H7 (cell line): ENCODE measurements at places on chromosomes 1 and 21. TPM values are rescaled to one million over a fixed set of nuclear protein-coding genes. Genes with fewer than 3 reads are reported as not detected.

The INAVA gene
- 44.5 and 53.8 TPM in 2 replicates for total RNA-seq

The PADI2 gene
- 2.0 and 2.1 TPM in 2 replicates for total RNA-seq

The DCST1 gene
- not detected in 2 replicates for total RNA-seq

The MSH4 gene
- total RNA-seq = 0.11 and 0.24 TPM in 2 replicates

The ACTA1 gene
- 0.67 and 1.8 TPM in 2 replicates for total RNA-seq

The SRSF4 gene
- total RNA-seq = 62.5 and 76.6 TPM in 2 replicates

The FRRS1 gene
- 9.1 and 10.3 TPM in 2 replicates for total RNA-seq

The ACTN2 gene
- 0.74 and 0.83 TPM in 2 replicates for total RNA-seq

The RGS5 gene
- total RNA-seq = 4.2 and 7.9 TPM in 2 replicates

GRCh38 chr1:21932127-21932526 is 5.0 kb downstream of the HSPG2 start:
- DNase-seq = no peak

DNA sequence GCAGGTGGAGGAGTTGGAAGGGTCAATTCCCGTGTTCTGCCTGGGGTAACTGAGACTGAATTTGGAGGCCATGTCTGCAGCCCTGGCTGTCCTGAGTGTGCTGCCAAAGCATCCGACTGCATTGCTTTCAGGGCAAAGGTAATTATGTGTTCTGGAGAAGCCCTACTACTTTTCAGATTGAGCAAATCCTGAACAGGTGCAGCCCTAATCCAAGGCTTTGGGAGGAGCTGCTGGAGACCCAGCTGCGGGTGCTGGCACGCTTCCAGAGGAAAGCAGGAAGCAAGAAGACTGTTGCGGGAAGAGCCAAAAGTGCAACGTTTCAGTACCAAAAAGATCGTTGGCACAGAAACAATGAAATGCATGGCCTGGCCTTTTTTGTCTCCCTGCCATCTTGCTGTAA is 73.7 kb upstream of the NRIP1 start:
- DNase-seq = no peak

DNA sequence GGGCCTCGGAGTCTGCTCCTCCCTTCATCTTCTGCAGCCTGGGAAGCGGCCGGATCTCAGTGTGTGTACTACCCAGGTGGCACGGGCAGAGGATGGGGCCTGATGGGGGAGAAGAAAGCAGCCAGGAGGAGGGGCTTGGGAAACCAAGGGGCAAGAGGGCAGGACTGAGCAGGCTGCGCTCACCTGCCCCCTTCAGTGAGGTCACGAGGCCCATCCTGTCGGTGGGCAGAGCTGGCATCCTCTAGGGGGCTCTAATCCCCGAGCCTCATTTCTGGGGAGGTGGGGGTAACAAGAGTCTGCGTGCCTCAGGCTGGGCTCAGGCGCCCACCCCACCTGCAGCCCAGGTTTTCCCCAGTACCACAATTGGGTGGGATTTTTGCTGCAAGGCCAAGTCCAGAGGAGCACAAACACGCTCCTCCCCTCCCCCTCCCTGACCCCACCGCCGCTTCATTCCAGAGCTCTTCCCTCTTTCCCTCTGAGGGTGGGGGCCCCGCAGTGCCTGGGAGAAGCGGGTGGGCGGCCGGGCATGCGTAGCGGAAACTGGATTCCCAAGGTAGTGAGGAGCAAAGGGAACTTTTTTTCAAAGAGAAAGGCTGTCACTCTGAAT is 1.8 kb upstream of the WNT3A start:
- peak; percentile 89 for DNase-seq

DNA sequence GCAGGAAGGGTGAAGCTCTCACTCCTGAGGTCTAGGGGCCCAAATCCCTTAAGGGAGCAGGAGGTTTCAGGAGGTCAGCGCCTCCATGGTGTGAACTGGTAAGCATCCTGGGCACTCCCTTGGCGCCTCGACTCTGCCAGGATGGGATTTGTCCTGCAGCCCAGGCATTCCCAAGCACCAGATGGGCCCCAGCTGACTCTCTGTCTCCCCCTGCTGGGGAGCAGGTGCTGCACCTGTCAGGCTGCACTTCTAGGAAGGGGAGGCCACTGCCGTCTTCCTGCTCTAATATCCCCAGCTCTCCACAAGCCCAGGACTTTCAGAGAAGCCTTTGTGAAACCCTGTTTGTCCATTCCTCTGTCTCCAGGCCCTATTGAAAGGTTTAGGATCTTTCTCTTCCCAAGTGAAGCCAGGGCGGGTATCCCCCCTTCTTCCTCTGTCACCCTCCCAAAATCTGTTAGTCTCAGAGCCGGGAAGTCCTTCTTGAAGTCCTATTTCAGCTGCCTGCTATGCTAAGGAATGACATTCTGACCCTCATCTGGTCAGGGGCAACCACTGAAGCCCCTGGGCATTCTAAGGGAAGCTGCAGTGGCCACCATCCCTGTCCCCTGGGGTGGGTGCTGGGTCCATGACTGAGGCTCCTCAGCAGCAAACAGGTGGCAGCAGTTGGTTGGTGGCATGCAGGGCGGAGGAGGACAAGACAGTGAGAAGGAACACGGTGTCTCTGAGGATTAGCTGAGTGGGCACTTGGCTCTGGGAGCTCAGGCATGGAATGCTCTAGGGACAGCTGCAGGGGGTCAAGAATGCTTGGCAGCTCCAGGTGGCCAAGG is 3.2 kb downstream of the MYBPH start:
- DNase-seq = peak; percentile 95

DNA sequence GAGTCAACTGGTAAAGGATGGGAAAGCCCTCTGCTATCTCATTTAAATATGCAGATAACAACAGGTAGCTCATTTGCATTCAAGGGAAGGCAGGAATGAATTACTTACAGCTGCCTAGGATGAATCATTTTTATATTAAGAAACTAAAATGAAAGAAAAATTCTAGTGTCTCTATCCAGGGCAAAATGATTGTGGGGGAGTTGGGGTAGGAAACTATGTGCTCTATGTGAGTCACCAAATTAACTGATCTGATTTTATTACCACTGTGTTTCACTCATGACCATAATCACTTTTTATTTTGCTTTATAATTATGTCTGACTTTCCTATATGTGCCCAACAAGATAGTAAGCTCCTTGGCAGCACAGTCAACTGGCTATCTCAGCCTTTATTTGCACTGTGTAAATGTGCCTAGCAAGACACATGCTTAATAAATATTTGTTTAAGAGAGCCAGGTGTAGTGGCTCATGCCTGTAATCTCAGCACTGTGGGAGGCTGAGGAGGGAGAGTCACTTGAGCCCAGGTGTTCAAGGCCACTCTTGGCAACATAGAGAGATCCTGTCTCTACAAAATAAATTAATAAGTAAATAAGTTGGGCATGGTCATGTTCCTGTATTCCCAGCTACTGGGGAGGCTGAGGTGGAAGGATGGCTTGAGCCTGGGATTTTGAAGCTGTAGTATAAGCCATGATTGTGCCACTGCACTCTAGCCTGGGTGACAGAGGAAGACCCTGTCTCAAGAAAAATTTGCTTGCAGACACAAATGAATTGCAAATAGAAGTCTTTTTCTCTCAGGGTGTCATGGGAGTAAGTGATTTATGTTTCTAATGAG is 84.1 kb downstream of the SPAG17 start:
- no peak for DNase-seq

DNA sequence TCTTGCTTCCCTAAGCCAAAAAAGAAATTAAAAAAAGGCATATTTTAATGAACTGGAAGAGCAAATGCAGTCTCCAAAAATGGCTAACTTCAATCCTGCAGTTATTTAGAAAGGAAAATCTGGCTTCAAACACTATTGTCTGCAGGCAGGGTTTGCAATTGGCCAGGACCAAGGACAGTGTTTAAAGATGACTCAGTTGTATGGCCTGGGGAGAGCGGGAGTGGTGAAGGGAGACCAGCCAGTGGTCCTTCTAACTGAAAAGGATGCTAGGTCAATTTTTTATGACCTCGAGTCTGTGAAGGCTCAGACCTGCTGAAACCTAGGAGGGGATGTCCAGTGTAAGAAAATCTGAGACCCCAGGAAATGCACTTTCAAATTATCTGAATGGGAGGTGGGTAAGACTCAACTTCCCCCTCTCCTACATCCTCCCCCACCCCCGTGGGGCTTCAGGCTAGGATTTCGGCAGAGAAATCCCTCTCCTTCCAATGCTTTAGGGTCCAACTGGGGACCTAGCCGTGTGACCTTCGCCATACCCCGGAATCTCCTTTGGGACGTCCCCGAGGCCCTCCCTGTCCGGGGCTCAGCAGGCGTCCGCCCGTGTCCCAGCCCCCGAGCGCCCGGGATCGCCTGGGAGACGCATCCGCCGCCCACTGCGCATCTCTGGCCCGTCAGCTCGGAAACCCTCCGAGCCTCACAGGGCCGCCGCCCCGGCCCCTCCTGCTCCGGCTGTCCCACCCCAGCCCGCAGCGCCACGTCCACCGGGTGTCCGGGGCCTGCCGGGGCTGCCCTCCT is 602 bp upstream of the RIMKLA start:
- DNase-seq = peak; percentile 77

DNA sequence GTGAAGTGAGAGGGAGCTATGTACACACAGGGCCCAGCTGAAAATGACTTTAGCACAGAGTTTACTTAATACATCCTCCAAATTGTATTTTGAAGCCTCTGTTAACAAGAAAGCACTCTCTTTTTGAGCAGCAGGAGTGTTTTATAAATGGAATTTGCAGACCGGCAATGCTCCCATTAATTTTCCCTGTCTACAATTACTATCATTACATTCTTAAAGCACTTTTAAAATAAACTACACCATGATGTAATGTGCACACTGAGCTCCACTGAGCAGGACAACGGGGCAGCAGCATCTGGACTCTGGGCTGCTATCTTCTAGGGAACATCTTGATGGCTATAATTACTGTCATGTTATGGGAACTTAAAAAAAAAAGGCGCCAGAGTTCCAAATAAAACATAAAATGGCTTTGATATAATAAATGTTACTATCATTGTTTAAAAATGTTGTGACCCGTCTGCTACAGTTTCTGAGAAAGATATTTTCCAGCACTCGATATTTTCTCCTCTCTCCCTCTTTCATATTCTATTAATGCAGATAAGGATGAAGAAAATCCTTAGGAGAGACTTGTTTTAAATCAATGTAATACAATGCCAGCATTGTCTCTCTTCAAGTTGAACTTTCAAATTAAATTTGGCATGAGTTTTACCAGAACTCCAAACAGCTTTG is 150.9 kb downstream of the HLX start:
- DNase-seq = no peak

DNA sequence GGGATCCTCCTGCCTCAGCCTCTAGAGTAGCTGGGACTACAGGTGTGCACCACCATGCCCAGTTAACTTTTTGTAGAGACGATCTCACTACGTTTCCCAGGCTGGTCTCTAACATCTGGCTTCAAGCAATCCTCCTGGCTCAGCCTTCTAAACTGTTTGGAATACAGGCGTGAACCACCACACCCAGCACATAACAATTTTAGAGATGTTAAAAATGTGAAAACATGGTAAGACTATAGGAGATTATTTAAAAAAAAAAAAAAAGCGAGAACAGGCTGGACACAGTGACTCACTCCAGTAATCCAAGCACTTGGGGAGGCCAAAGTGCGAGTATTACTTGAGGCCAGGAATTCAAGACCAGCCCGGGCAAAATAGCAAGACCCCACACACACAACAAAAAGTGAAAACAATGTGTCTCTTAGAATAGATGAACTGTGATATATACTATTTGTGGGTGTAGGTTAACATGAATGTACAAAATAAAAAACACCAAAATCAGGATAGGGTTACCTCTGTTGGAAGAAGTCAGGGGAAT is 19.6 kb downstream of the CCDC18 start:
- no peak for DNase-seq

- DNase-seq = no peak
Observed at GRCh38 chr1:201585901-201586300, 47.0 kb downstream of the NAV1 start.

DNA sequence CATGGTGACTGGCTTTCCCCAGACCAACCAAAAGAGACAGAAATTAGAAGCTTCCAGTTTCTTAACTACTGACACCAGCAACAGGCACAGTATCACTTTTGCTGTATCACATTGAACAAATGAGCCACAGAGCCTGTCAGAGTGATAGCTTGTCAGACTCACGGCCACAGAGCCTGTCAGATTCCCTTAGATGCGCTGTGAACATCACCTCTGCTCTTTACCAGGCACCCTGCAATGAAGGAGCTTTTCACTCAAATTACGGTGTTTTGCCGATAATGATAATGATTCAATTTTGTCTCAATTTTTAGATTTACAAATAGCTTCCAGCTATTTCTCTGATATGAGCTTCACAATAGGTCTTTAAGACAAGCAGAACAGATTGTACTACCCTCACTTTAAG is 107.9 kb upstream of the GNG12 start:
- no peak for DNase-seq

DNA sequence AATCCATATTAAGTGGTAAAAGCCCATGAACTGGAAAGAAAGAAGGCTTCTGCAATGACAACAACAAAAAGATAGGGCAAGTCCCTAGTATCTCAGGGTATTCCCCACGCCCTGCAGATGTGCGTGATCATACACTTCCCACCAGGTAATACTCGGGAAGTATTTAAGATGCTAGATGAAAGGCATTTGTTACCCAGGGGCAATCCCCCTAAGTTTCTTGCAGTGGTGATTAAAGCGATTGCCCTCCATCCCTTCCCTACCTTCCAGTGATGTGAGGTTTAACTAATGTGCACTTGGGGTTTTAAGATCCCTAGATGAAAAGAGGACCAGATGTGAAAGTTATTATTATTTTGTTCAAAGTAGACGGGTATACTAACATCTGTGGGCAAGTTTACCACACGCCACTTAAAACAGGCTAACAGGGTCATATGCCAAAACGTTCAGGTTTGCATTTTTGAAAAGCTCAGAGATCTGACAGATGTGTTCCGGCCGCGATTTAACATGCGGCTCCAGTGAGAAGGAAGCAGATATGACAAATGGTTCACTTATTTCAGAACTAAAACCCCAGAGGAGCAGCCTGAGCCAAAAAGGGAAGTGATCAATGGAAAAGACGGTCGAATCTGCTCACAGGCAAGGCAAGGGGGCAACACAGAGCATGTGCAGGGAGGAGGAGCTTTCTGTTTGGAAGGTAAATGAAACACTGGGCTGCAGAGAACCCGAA is 17.4 kb downstream of the TIAM1 start:
- no peak for DNase-seq

DNA sequence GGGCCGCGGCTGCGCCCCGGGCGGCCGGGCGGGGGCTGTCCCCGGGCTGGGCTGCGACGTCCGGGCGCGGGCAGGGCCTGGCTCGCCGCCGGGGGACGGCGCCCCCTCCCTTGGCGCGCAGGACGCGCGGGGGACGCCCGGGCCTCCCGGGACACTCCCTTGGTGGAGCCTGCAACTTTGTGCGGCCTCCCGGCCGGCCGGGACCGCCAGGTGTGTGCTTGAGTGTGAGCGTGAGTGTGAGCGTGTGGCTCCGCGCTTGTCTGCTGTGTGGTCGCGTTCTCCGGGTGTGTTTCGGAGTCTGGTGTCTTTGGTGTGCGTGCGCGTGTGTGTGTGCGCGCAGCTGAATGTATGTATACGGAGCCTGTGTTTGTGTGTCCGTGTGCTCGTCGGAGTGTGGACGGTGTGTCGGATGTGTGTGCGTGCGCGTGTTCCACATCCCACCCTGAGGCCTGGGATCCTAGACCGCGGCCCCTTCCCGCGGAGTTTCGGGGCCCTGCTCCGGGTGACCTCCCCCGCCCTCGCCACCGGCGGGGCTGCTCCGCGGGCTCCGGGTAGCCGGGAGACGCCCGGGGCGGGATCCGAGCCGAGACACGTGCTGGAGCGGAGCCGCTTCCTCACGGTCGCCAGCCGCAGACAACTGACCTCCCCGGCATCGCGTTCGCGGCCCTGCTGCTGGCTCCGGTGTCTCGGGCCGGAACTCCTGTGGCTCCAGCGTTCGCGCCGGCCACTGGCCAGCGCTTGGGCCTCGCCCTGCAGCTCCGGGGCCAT is 1.7 kb downstream of the PTPRU start:
- peak; percentile 88 for DNase-seq
